Left hindlimb (tissue), 1 donor: ENCODE measurements at places on chromosomes 3 and 15.

DNA sequence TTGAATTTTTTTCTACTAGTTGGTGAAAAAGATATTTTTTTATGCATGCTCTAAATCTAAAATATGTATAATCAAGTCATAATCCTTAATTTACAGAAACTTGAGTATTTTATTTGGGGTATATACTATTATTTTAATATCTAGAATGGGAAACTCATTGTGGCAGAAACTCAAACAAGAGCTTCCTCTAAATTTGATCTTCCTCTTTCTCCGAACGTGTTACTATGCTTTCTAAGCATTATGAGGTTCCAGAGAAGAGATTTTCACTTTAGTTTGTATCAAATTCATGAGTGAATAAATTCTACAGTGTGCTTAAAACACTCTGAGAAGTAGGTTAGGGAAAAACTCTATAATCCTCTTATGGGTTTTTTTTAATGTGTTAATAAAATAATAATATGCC is 173.1 kb downstream of the POTEB3 start:
- DNase-seq = no peak

- no peak for DNase-seq
Measured at GRCh38 chr3:174191895-174192294, 667.2 kb upstream of the NAALADL2 start.

DNA sequence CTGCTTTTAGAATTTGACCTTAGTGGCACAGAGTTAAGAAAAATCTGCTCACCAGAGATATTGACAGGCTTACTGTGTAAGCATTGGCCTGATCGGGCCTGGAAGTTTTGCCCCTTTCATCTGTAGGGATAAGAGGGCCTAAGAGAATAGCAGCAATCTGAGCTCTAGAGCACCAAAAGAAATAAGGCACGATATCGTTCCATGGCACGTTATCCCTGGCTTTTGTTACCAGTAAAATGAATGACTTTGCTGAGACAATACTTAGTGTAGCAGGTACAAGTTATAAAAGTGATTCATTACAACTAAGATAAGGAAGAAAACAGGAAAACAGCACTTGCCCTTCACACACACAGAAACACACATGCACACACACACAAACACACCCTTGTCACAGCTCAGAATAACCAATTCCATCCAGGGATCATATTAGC is 5.0 kb downstream of the THBS1 start:
- no peak for DNase-seq

DNA sequence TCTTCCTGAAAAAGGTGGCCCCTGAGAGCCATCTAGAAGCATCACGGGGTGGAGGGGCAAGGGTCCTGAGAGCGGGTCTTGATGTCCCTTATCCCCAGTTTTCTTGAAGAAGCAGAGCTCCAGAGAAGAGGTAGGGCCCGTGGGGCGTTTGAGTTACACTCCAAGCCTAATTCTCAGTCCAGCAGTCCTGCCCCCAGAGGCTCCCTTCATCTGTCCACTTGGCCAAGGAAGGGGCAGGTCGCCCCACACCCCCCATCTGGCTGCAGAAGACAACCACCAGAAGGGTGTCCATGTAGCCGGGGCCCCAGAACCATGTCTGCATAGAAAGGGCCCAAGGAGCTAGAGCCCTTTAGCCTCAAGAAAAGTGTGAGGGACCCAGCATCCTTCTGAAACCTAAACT is 25.5 kb upstream of the RPL32 start:
- no peak for DNase-seq

DNA sequence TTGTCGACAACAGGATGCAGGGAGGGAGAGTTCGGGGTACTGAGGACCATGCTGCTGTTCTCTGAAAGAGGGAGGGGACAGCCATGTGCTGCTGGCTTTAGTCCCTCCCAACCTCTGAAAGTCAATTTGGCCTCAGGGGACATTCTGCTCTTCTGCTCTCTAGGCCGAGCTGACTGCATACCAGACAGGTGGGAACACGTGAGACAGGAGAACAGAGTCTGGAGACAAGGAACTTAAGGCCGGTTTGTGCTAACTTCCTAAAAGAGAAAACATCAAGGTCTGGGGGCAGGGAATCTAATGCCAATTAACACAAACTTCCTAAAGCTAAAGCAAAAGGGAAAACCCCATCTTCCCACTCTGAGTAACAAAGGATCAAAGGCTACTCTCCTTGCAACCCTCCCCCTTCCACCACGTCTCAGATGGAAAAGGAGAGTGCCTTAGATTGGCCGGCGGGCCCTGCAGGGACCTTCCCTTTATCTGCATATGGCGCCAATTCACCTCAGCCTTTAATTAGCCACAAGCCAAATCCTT is 41.0 kb downstream of the SLCO2A1 start:
- no peak for DNase-seq

GRCh38 chr3:125006291-125006731 is 49.5 kb downstream of the HEG1 start:
- DNase-seq = no peak

DNA sequence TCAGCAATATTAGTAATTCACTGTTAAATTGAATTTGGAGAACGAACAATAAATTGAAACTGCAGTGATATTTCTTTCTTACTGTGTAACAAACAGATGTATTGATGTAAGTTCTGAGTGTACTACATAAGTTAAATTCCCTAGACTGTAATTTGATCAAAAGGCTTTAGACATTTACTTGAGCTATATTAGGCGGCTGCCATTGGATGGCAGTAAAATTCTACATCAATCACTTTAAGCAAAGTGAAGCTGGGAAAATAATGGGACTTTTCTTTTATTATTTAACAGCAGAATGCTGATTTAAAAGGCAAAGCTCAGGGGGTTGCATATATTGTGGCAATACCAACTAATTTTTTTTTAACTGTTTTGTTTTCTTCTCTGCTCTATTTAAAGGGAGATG is 212.6 kb upstream of the PLSCR5 start:
- DNase-seq = no peak

- DNase-seq = no peak
Measured at GRCh38 chr15:76340803-76341365, 4.3 kb downstream of the ISL2 start.

- DNase-seq = no peak
Measured at GRCh38 chr3:151328298-151328995, 902 bp downstream of the P2RY13 start.

DNA sequence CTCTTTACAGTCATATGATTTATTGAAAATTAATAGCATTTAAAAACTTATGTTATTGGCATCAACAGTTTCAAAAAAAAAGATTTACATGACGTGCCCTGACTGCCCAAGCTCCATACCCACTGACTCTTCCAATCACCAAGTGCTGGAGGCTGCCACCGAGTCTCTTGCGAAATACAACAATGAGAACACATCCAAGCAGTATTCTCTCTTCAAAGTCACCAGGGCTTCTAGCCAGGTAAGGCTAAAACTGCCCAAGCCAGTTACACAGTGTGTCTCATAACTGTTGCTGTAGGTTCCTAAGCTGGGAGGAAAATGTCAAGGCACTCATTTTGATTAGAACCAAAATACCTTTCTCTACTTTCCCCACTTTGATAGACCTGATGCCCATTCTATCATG is 4.5 kb downstream of the FETUB start:
- no peak for DNase-seq

DNA sequence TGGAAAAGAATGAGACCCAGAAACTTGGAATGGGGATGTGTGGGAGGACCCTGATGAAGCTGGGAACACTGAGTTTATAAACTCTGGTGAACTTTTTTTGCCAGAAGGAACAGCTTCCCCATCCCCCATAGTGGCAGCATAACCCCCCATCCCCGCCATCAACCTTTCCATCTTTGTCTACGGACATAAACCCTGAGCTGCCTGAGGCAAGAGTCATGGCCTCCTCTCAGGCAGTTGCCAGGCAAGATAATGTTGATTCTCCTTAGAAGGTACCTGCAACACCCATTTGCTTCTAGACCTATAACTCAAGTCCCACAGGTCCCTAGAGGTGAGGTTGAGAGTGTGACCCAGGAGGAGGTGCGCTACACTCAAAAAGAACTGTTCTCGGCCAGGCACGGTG is 11.5 kb downstream of the MAP4 start:
- no peak for DNase-seq

GRCh38 chr15:99074446-99074845 is 30.4 kb upstream of the SYNM start:
- DNase-seq = no peak

GRCh38 chr15:85316244-85316934 is 64.0 kb upstream of the AKAP13 start:
- DNase-seq = no peak

GRCh38 chr3:71930056-71930991 is 145.4 kb upstream of the PROK2 start:
- no peak for DNase-seq

DNA sequence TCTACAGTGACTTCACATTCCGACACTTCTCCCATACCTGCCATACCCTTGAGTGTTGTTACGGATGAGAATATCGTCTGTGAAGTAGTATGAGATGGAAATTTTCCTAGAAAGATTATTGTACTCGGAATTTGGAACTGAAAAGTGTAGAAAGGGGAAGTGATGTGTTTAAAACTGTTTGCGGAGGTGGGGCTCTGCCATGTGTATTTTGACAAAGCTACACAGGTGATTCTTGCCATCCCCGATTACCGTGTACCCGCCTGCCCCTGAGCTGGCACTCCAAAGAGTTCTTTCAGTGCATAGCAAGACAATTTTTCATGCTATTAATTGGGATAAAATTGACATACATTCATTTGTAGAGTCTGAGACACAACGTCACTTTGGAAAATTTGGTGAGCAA is 81.7 kb downstream of the OPA1 start:
- DNase-seq = no peak

- no peak for DNase-seq
Measured at GRCh38 chr15:100713163-100713867, 110.9 kb downstream of the ASB7 start.

DNA sequence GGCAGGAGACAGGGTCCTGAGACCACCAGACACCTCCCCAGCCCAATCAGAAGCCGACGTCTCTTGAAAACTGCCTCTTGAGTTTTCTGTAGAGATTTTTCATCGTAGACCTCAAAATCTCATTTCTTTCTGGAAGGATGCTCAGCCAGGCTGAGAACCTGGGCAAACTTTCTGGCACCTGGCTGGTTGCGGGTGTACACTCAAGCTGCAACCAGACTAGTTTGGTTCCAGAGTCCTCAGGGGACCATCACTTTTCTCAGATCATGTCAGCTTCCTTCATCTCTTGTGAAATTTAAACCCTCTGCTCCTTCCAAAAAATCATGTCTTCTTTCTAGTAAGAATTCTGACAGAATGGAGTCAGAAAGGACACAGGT is 45.1 kb downstream of the CMTM7 start:
- no peak for DNase-seq

DNA sequence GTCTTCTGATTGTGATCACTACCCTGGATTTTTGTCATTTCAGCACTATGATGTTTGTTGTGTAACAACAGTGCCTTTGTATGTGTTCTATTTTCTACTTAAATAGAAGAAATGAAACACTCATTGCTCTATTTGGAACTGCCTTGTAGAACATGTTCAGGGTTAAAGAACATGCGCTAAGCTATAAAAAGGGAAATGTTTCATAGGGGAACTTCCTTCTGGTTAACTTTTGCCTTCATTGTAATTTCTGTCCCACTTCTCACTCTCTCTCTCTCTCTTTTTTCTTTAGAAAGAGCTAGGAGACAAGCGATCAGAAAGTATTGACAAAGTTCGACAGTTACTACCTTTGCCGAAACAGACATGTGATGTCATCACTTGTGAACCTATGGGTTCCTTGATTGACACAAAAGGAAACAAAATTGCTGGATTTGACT is at the start of gene P2RY12:
TSS of gene P2RY12 (minus strand) at position 13 of the 434 bp plus-strand sequence. CDS start 45,908 bp downstream, outside the sequence.
- no peak for DNase-seq

DNA sequence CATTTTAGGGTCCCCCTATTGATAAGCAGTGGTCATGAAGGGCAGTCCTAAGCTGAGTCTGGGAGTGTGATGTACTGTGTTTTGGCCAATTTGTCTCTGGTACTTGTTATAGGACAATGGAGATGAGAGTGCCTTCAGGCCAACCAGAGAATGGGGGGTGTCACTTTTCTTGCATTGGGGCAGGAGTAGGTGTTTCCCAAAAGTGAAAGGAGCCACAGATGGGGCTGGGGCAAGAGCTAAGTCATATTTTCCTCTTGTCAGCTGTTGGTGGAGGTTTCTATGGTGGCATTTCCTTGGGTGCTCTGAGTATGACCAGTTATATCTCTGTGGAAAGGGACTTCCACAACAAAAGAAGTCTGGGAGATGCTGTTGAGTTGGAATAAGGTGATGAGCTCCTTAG is 24.7 kb upstream of the BSN start:
- no peak for DNase-seq

DNA sequence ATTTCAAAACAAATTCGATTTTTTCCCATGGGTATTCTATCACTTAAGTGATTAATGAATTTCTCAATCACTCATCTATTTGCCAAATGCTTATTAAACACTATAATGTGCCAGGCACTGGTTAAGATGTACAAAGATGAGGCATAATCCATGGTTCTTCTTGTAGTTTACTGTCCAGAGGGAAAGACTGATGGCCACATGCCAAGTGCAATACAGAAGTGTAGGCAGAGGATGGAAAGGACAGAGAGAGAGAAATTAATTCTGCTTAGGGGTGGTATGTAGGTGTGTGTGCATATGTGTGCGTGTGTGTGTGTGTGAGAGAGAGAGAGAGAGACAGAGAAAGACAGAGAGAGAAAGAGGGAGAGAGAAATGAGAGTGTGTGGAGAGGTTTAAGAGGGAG is 120.8 kb upstream of the CCNL1 start:
- DNase-seq = no peak

DNA sequence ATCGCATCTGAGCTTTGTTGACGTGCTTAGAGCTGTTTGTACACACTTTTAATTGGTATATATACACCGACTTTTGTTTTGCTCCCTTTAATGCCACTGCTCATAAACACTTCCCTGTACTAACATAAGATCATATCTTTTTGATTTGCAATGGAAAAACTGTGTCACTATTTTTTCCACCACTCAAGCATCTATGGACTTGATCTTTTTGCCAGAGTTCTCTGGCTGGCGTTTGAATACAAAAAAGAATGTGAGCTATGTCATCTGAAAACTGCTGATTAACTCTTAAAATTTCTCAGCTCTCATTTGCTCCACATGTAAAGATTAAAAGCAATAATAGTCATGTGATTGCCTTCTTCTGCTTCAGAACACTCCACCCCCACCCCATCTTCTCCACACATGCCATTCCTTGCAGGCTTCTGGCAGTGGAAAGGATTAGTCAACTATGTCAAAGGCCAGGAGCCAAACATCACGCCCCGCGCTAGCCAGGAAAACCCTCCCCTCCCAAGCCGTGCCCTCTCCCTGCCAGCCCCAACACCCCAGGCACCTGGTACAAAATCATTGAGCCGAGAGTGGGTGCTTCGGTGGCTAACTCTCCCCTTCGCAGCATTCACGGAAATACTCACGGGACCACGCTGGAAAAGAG is 123.4 kb upstream of the MEF2A start:
- peak; percentile 77 for DNase-seq

DNA sequence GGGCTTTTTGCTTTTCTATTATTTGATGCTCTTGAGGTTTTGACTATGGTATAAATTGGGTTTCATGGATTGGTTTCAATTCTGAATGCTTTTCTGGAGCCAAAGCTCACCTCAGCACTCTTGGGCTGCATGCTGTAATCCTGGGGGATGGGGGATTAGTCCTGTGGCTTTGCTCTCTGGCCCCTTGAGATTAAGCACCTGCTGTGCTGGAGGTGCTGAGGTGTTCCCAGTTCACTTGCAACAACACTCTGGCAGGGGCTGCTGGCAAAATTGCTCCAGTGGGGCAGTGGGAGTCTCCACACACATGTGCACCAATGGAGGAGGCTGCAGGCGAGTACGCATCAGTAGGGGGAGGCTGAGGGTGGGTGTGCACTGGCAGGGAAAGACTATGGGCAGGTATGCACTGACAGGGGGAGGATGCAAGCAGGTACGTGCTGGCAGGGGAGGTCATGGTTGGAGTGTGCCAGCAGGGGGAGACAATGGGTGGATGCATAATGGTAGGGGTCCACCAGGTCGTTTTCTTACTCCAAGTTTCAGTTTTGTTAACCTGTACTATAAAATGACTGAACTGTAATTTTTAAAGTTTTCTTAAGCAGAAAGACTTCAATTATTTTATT is 489.2 kb downstream of the FGF12 start:
- no peak for DNase-seq
